Stimulated activated CD4-positive, alpha-beta T cell treated with anti-CD3 and anti-CD28 coated beads, Interleukin-4, amount 100 ng/mL, for 1 hour (primary cell): ENCODE measurements at places on chromosomes 1 and 21.

DNA sequence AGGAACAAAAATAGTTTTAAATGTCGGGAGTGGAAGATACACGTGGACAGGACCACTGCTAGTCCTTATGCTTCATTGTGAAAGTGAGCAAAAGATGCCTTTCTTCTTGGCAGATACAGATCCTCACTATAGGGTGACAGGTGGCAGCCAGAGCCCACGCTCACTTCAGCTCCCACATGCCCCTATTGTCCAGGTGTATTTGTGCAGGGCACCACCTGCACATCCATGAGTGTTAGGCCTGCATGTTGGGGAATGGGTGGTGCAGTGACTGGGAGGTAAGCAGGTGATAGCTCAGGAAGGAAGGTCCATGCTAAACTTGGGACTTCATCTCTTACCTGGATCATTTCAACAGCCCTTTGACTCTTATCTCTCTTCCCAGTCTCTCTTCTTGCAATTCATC lies 27.4 kb downstream of the SLC5A9 start:
- DNase-seq, result no peak

DNA sequence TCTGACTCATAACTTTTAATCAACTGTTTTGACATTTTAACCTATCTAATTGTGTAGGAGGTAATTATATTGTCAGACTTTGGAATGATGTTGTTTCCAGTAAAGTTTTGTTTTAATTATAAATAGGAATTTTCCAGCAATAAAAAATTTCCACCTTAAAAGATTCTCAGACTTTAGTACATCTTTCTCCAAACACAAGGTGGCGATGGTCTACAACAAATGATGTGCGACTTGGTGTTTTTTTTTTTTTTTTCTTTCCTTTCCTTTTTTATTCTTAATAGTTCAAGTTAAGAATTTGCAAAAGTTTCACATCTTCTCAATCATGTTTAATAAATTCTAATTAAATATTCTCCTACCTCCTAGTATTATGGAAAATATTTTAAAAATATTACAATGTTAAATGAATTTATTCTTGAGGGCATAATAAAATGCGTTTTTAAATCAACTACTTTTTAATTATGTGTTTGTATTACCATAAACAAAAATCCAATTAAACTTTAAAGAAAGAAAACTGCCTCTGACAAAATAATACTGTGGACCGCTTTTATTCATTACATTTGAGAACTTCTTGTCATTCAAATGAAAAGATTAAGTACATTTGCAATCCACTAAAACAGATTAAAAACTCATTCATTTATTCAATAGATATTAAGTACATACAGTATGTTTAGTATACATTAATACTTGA lies 4.4 kb upstream of the ADAMTS1 start:
- DNase-seq, result no peak

GRCh38 chr21:17352996-17353655 lies 159.7 kb upstream of the CXADR start:
- no peak for DNase-seq

- DNase-seq, result peak; percentile 34
Measured at GRCh38 chr21:17612023-17612564, 607 bp downstream of the BTG3 start.

GRCh38 chr1:68111519-68112436 lies 61.4 kb upstream of the DIRAS3 start:
- DNase-seq, result no peak

GRCh38 chr1:14421977-14422609 lies 176.4 kb upstream of the KAZN start:
- no peak for DNase-seq

DNA sequence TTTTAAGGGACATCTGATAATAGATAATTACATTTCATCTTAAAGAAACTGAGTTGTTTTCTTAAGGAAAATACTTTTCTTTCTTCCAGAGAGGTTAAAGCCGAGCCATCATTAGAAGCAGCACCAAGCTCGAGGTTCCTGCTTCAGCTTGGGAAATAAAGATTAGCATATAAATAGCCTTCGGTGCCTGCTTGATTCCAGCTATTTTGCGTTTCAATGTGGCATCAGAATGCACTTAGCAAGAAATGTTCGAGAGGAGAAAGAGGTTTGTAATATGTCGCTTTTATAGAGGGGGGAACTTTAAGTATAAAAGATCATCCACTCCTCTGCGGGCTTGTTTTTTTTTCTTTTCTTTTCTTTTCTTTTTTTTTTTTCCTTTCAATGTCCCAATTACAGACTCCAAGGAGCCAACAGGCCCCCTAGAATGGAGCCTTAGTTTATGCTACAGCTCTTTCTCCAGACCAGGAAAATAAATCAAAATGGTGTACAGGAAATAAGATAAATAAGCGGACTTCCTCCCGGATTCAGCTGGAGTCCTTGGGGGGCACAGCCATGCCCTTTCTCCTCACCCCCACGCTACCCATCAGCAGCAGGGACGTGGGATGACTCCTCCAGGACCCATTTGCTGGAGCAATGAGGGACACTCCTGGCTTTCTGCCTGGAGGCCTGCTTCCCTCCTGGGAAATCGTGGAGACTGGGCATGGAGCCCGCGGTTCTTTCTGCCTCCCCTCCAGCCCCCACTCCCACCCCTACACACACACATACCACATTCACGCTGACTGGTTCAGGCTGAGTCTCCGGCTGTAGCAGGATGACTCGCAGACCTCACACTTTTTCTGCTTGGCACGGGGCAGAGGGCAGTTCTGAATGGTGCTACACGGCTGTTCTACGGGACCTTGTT lies 131.6 kb downstream of the RRAGC start:
- DNase-seq, result no peak

DNA sequence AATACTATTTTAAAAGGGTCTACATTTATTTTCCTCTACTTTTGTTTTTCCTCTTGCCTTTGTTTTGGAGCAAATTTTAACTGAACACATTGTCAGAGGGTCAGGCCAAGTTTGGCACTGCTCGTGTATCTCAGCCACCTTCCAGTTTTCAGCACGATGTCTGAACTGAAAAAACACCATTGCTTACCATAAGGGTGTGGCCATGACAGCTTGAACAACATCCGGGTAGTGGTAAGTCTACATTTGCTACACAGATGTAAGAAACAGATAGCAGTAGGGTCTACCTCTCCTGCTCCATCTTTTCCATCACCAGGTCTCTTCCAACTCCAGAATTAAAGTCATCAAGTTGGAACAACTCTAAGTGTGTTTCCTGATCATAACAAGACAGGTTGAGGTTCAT lies 4.2 kb downstream of the HIVEP3 start:
- DNase-seq, result no peak

GRCh38 chr1:209685821-209686220 lies 10.6 kb downstream of the G0S2 start:
- DNase-seq, result no peak

GRCh38 chr1:68955424-68955823 lies 458.5 kb upstream of the DEPDC1 start:
- no peak for DNase-seq

DNA sequence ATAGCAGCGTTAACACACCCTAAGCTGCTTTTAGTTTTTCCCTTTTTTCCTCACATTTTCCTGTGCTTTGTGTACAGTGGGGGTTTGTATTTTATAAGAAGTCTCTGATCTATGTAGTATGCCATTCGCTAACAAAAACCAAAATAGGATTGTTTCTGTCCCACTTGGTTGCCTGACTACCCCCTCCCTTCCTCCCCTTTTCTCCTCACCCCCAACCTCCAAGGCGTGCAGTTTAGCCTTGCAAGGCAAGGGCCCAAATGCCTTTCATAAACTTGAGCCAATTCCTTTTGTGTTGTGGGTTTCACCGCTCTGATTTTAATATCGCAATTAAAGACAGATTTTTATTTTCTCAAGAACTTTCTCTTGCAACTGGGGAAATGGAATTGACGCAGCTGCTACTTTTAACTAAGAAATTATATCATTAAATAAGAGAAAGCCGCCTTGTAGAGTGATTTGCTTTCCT lies 276.9 kb downstream of the TM2D1 start:
- DNase-seq, result no peak

DNA sequence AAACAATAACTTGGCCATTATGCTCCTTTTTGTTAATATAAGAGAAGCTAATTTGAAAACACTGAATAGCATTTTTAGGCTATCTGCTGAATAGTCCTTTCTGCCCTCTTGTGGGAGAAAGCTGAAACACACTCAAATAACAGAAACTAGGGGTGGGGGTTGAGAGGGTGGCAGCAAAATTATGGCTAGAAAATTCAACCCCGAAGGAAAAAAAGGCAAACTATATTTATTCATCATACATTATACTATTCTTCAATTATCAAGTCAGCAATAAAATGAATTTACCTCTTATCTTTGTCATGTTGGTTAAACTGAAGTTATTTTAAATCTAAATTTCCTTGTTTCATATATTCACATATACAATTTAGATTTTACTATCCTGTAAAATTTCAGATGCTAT lies 255.9 kb downstream of the FAF1 start:
- no peak for DNase-seq

GRCh38 chr1:23529146-23530086 lies 1.6 kb downstream of the E2F2 start:
- DNase-seq, result no peak

- DNase-seq, result no peak
Measured at GRCh38 chr21:37319551-37319950, 47.0 kb upstream of the DYRK1A start.

DNA sequence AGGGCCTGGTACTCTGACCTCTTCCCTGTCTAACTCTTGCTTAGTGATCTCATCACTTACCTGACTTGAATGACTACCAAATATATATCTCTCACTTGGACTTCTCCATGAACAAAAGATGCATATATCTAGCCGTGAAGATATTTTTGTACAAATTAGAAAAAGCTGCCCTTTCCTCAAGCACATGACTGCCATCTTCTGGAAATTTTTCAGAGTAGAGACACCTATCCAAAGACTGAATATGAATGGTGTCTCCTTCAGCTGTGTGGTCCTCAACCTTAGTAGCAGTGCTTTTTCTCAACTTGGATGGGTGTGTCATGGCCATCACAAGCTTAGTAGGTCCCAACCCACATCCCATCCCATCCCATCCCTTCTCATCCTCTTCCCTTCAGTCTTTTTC lies 142.3 kb downstream of the DNM3 start:
- DNase-seq, result no peak

- DNase-seq, result no peak
Measured at GRCh38 chr21:26709090-26709489, 136.0 kb upstream of the CYYR1 start.

DNA sequence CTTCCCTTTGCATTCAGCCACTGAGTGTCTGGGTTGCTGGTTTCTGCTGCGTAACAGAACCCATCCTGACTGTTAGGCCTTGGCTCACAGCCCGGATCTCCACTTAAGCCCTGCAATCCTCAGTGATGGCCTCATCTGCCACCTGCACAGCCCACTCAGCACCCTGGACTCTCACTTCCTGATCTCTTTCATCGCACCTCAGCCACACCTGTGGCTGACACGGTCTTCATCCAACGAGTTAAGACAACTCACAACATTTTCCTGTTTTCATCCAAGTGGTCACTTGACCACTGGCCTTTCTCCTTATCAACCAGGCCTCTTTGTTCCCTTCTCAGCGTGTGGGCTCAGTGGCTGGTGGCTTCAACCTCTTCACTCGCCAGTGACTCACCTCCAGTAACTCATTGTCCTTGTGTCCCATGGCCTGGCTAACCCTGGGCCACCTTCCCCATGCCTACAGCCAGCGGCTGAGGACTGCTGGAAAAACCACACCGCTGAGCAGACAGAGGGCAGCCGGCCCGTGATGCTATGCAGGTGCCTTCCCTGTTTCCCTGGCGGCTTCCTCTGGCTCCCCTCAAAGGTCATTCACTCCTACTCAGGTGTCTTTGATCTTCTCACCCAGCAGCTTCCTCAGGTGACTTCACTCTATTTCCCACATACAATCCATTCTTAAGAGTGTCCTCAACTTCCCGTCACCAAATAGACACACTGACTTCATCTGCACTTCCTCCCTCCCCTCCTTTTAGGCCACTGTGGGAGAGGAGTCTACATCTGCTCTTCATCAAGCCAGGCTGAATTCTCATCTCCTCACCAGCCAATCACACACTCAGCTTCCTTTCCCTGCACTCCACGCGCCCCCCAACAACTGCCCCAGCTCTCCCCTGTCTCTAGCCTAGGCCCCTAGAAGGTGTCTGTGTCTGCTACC lies 19.9 kb upstream of the EDN2 start:
- no peak for DNase-seq

- peak; percentile 38 for DNase-seq
Measured at GRCh38 chr1:167491586-167492461, 26.5 kb downstream of the CD247 start.

GRCh38 chr1:199510314-199510713 lies 517.2 kb upstream of the NR5A2 start:
- DNase-seq, result no peak

- DNase-seq, result no peak
Measured at GRCh38 chr1:206575894-206576737, 36.1 kb downstream of the EIF2D start.

- no peak for DNase-seq
Measured at GRCh38 chr1:226696547-226696946, 42.5 kb downstream of the ITPKB start.

DNA sequence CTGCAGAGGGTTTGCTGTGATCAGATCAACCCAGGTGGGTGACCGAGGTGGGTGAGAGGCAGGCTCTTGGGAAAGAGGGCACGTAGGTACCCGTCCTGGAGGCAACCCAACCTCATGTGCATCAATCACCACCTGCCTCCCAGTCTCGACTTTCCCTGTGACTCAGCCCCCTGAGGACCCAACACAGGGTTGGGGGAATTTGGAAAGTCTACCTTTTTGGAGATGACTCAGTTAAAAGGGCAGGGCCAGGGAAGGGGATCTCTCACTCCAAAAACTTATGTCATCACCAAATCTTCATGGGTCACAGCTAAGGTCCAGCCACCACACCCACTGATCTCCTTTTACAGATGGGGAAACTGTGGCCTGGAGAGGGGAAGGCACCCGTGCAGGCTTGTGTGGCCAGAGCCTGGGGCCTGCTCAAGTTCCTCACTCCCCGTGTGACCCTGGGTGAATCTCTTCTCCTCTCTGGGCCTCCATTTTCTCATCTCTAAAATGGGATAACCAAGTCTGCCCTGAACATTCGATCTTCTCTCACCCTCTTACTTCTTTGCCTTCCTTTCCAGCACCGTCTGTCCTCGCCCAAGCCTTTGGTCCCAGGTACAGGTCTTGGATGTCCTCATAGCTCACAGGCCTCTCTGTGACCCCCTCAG lies 34.6 kb upstream of the WNT4 start:
- DNase-seq, result peak; percentile 28

- DNase-seq, result no peak
Measured at GRCh38 chr1:78370779-78371482, 119.8 kb upstream of the PTGFR start.
